Thyroid gland (tissue), 4 donors: ENCODE measurements at places on chromosomes 4 and X.

- H3K27ac ChIP-seq = peak overlapping the region; percentile 97
- no peak for DNase-seq
- H3K27me3 ChIP-seq = no peaks in the 10 kb centered on the region
- H3K4me1 ChIP-seq = peaks cover 31% of the 10 kb centered on the region
Measured at GRCh38 chr4:73258436-73258685, 237 bp downstream of the ANKRD17 start.

DNA sequence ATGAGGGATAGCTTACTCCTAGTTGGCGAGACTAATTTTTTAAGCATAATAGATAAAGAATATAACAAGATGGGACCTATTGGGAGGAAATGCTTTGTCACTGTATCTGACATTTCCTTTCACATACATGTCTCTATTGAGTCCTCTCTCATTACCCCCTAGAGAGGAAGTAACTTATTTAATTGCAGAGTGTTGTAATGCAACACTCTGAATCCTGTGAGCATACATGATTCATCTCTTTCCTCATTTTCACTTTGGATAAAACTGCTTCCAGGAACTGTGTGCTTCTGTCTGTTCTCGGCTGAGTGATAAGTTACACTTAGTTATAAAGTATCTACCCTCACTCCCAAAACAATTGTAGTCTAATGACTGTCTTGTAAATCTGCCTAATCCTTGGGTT lies 266.1 kb upstream of the ANXA10 start:
- no peaks in the 10 kb centered on the region for H3K27me3 ChIP-seq
- DNase-seq = no peak
- H3K36me3 ChIP-seq = no peaks in the 10 kb centered on the region
- H3K4me1 ChIP-seq = no peaks in the 10 kb centered on the region

DNA sequence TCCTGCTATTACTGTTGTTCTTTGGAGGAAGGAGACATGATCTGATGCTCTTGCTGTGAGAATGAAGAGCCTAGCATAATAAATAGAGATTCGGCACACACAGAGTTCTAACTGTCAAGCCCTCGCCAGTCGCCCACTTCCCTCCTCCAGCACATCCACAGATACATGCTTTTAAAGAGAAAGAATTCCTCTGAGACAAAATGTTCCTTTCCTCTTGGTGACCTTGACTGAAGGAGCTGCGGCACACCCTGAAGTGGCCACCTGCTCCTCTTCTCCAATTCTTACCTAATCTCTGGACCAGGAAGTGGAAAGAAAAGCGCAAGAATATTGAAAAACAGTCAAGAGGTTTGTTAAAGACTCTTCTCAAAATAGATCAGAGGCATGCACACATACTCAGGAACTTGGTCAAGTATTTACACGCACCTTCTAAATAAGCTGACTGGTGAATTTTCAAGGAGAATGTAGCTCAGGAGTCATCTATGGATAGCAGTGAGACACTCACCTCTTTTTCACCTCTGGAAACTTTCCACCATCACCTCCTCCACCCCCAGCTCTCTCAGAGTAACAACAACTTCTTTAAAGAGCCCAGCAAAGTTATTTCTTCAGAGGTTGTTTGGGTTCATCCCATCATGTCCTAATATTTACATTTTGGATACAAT lies 95.4 kb downstream of the PARM1 start:
- DNase-seq = peak; percentile 83
- H3K27ac ChIP-seq = peak overlapping the region; percentile 88
- peaks cover 49% of the 10 kb centered on the region for H3K4me1 ChIP-seq
- no peaks in the 10 kb centered on the region for H3K36me3 ChIP-seq
- no peak overlapping the region for H3K4me3 ChIP-seq

GRCh38 chr4:37528166-37528885 lies 157.8 kb downstream of the RELL1 start:
- no peaks in the 10 kb centered on the region for H3K27me3 ChIP-seq
- H3K4me3 ChIP-seq = no peak overlapping the region
- H3K4me1 ChIP-seq = no peaks in the 10 kb centered on the region
- no peak for DNase-seq
- H3K27ac ChIP-seq = no peak overlapping the region
- H3K36me3 ChIP-seq = no peaks in the 10 kb centered on the region

- peak overlapping the region; percentile 10 for H3K27ac ChIP-seq
- no peaks in the 10 kb centered on the region for H3K27me3 ChIP-seq
- peaks cover 17% of the 10 kb centered on the region for H3K4me1 ChIP-seq
Measured at GRCh38 chr4:41258783-41259182, 2.1 kb downstream of the UCHL1 start.

DNA sequence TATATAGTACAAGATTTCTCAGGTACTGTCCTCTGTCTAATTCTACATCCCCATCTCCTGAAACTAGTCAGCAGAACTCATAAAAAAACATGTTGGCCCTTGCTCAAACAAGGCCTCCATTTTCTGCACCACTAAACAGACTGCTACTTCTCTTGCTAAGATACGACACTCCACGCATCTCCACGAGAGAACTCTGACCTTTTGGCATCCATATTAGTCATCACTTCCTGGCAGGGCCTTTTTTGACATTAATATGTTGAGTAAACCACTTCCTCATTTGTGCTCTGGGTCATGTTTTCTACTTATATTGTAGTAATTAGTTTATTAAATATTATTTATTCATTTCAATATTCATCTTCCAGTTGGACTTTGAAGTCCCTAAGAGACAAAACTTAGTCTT lies 65.6 kb downstream of the DCAF8L1 start:
- H3K4me3 ChIP-seq = no peak overlapping the region
- DNase-seq = no peak
- H3K36me3 ChIP-seq = no peaks in the 10 kb centered on the region
- no peaks in the 10 kb centered on the region for H3K27me3 ChIP-seq

- no peak overlapping the region for H3K27ac ChIP-seq
- H3K4me1 ChIP-seq = no peaks in the 10 kb centered on the region
- DNase-seq = no peak
- H3K36me3 ChIP-seq = no peaks in the 10 kb centered on the region
- no peak overlapping the region for H3K4me3 ChIP-seq
- no peaks in the 10 kb centered on the region for H3K27me3 ChIP-seq
Measured at GRCh38 chr4:6449746-6450369, 22.6 kb downstream of the PPP2R2C start.

GRCh38 chr4:83722730-83723269 lies 186.9 kb downstream of the GPAT3 start:
- H3K27me3 ChIP-seq = no peaks in the 10 kb centered on the region
- no peak for DNase-seq
- H3K27ac ChIP-seq = no peak overlapping the region
- no peaks in the 10 kb centered on the region for H3K36me3 ChIP-seq
- no peak overlapping the region for H3K4me3 ChIP-seq

GRCh38 chr4:105896461-105896942 lies 1.2 kb downstream of the NPNT start:
- no peaks in the 10 kb centered on the region for H3K27me3 ChIP-seq
- no peaks in the 10 kb centered on the region for H3K36me3 ChIP-seq
- H3K4me1 ChIP-seq = peaks cover 45% of the 10 kb centered on the region
- peak overlapping the region; percentile 96 for H3K27ac ChIP-seq
- DNase-seq = no peak

DNA sequence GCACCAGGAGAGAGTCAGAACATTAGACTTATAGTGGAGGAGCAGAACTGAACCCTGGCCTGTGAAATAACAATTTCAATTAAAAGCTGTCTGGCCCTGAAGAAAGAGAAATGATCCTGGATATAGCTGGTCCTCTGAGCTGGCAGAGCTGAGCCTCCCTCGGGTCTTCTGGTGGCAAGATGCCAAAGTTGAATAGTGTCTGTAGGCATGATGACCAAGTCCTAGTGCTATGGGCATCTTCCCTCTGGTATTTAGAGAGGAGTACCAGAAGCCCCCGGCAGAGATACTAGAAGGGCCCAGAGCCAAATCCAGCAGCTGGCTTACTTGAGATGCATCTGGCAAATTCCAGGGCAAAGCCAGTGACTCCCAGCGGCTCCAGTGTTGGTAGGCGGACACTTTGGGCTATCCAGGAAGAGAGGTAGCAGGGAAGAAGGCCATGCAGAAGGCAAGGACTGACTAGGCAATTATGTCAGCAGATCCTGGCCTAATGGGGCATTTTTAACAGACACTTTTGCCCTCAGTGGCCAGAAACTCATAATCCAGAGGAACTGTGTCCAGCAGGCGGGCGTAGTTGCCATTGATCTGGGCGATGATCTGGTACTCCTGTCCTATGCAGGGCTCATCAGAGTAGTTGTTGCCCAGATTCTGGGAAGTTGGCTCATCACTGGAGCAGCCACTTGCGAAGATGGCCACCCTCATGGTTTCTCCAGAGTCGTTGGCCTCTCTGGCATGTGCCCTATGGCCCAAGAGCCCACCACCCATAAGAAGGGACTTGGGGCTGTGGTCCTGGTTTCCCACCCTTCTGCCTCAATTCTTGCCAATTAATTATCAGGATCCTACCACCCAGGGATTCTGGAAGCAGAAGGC lies 17.9 kb downstream of the VSIG4 start:
- H3K4me3 ChIP-seq = no peak overlapping the region
- no peak for DNase-seq
- no peaks in the 10 kb centered on the region for H3K27me3 ChIP-seq
- no peaks in the 10 kb centered on the region for H3K36me3 ChIP-seq
- H3K4me1 ChIP-seq = no peaks in the 10 kb centered on the region

GRCh38 chr4:2393353-2394270 lies 24.8 kb downstream of the ZFYVE28 start:
- no peak overlapping the region for H3K4me3 ChIP-seq
- H3K36me3 ChIP-seq = no peaks in the 10 kb centered on the region
- no peak overlapping the region for H3K27ac ChIP-seq
- peak; percentile 76 for DNase-seq

DNA sequence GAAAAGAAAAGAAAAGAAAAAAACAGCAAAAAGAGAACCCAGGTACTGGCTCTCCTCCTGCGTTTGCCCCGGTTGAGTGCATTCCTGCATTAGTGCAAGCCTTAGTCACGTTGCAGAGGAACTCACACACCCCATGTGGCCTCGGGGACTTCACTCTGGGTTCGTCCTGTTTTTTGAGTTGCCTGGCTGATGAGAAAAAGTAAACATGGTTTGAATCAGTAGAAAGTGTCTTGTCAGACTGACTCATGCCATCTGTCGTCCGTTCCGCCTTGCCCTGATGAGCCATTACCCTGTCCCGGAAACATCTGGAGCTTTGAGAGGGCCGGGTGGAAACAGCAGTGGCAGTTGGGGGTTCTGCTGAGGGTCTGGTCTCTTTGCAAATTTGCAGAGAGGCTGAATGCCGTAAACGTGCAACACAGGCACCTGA lies 16.3 kb downstream of the CD99 start:
- no peak overlapping the region for H3K27ac ChIP-seq
- no peaks in the 10 kb centered on the region for H3K27me3 ChIP-seq
- DNase-seq = peak; percentile 57
- H3K4me3 ChIP-seq = no peak overlapping the region
- no peaks in the 10 kb centered on the region for H3K36me3 ChIP-seq

- H3K4me3 ChIP-seq = no peak overlapping the region
- H3K27ac ChIP-seq = no peak overlapping the region
- no peaks in the 10 kb centered on the region for H3K4me1 ChIP-seq
- DNase-seq = no peak
- no peaks in the 10 kb centered on the region for H3K27me3 ChIP-seq
Measured at GRCh38 chr4:54541426-54542118, 116.2 kb upstream of the KIT start.

- H3K4me3 ChIP-seq = no peak overlapping the region
- H3K4me1 ChIP-seq = no peaks in the 10 kb centered on the region
- DNase-seq = no peak
- no peak overlapping the region for H3K27ac ChIP-seq
- no peaks in the 10 kb centered on the region for H3K36me3 ChIP-seq
- H3K27me3 ChIP-seq = no peaks in the 10 kb centered on the region
Measured at GRCh38 chr4:96134806-96135205, 294.9 kb downstream of the PDHA2 start.

GRCh38 chr4:176443646-176444409 lies 124.1 kb downstream of the SPCS3 start:
- H3K36me3 ChIP-seq = no peaks in the 10 kb centered on the region
- H3K27me3 ChIP-seq = no peaks in the 10 kb centered on the region
- DNase-seq = no peak
- H3K27ac ChIP-seq = no peak overlapping the region
- no peak overlapping the region for H3K4me3 ChIP-seq
- H3K4me1 ChIP-seq = peaks cover 5% of the 10 kb centered on the region

DNA sequence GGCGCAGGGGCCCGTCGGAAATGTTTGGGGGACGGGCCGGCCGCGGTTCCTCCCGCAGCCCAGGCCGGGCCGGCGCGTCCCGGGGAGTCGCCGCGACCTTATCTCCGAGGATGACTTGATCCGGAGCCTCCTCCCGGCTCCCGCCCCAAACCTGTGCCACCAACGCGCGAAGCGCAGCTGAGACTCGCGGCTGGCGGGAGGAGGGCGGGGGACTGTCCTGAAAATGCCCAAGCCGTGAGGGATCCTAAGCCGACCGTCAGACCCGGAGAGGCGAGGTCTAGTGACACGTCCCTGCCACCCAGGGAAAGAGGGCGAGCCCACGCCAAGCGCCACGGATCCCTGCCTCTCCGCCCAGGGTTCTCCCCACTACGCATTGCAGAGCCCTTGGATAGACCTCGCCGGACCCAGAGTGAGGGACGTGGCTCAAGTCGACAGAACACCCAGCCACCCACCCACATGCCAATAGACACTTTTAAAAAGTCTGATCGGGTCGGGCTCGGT lies 26.9 kb downstream of the UTP14A start:
- no peaks in the 10 kb centered on the region for H3K27me3 ChIP-seq
- peak; percentile 42 for DNase-seq
- H3K36me3 ChIP-seq = no peaks in the 10 kb centered on the region
- H3K4me3 ChIP-seq = peak overlapping the region; percentile 19

GRCh38 chr4:142952821-142953580 lies 106.9 kb upstream of the INPP4B start:
- H3K4me3 ChIP-seq = no peak overlapping the region
- H3K27ac ChIP-seq = no peak overlapping the region
- H3K27me3 ChIP-seq = no peaks in the 10 kb centered on the region

- H3K4me3 ChIP-seq = no peak overlapping the region
- no peak overlapping the region for H3K27ac ChIP-seq
- H3K27me3 ChIP-seq = no peaks in the 10 kb centered on the region
Measured at GRCh38 chrX:44470816-44471215, 71.8 kb downstream of the FUNDC1 start.

DNA sequence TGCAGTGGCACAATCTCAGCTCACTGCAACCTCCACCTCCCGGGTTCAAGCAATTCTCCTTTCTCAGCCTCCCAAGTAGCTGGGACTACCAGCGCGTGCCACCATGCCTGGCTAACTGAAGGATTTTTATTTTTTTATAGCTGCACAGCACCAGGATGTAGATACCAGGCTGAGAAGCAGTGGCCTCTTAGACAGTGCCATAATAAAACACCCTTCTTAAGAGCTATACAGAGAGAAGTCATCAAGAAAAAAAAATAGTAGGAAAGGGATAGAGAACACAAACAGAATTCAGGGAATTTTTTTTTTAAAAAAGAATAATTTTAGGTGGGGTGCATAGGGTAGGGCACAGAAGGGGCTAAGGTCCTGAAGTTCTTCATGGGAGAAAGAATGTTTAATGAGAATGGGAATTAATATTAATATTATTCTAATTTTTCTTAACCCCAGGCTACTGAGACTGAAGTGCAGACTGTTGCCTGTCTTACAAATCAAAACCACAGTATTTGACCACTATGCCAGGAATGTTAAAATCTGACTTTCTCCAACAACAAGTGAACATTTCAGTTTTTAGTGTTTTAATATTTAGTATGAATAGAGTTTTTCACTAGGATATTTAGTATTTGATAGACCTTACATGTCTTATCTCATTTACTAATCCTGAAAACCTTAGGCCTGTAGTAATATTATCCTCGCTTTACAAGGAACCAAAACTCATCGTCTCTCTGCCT lies 146.7 kb downstream of the KCNIP4 start:
- H3K27me3 ChIP-seq = no peaks in the 10 kb centered on the region
- H3K4me1 ChIP-seq = no peaks in the 10 kb centered on the region
- H3K36me3 ChIP-seq = no peaks in the 10 kb centered on the region
- no peak for DNase-seq
- no peak overlapping the region for H3K27ac ChIP-seq

- H3K27ac ChIP-seq = no peak overlapping the region
- H3K4me3 ChIP-seq = no peak overlapping the region
- DNase-seq = no peak
- no peaks in the 10 kb centered on the region for H3K4me1 ChIP-seq
Measured at GRCh38 chrX:68203646-68204045, 229.6 kb downstream of the OPHN1 start.
